ENCODE measurements at places on chromosomes 11 and 22.
A peak's percentile ranks its signal among the peaks of the same experiment; 100 is the strongest.

- DNase-seq = no peak
These were observed 20.0 kb upstream of the COMT start for GRCh38 chr22:19921544-19922081.

GRCh38 chr22:45916515-45916914, 60.4 kb downstream of the WNT7B start:
- no peak for DNase-seq

- no peak for DNase-seq
These were observed 82.4 kb upstream of the EIF3D start for GRCh38 chr22:36611241-36611976.

DNA sequence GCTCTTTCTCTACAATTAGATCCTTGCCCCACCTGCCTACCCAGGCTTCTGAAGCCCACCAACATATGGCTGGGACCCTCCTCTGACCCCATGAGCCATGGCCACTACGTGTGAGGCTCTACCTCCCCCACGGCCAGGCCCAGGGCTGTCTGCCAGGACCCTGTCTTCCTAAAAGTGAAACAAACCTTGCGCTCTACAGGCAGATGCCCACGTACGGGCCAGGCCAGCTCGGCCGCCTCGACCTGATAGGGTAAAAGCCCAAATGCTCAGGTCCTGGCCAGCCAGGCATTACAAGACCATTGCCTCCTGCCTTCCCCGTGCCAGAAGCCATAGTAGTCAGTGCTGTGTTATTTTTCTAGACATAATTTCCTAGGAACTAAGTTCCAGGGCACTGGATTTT, 1496.4 kb downstream of the BRD1 start:
- DNase-seq = no peak

DNA sequence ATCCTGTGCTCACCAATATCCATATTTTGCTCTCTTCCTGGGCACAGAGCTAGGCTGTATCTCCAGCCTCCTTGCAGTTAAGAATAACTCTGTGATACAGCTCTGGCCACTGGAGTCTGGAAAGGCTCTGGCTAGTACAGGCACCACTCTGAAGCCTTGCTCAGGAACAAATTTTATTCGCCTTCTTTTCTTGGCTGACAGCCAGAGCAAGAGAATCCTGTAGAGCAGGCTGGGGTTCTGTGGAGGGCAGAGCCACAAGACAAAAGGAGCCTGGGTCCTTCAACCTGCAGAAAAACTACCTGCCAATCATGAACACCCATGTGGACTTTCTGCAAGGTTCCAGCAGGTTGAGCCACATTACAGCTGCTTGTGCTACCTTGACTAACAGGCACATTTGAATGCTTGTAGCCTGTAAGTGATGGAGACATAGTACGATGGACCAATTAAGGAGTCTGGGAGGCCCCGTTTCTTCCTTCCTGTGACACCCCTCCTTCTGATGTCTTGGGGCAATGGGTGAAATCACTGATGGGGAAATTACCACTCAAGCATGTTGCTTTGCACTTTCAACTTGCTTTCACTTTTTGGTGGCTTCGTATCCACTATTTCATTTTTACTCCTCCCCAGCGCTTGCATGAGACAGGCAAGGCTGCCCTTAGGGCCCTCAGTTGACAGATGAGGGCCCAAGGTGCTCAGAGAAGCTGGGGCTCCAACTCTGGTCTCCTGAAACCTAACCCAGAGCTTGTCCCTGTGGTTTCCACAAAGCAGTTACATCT, 267.2 kb upstream of the SYN3 start:
- DNase-seq = peak; percentile 60
